EH (cell line): ENCODE measurements at places on chromosomes 12 and 14.
A peak's percentile ranks its signal among the peaks of the same experiment; 100 is the strongest.

DNA sequence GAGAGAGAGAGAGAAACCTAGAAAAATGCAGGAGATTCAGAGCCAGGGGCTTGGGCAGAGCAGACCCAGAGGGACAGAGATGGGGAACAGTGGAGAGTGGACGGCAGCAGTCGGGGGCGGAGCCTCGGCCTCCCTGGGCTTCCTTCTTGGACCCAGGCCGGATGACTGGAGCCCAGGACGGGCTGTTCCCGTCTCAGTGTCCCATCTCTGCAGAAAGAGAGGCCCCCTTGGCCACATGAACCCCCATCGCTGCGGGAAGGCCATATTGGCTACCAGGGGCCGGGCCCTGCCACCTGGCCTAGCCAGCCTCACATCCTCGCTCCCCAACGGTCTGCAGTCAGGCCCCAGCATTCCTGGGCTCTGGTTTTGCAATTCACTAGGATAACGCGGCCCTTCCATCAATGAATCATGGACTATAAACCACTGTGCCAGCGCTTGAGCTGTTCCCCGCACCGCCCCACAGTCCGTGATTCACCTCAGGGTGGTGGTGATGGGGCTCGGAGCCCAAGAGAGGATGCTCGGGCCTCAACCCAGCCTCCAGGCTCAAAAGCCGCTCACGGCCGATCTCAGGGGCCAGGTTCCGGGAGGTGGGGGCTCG is 116.5 kb downstream of the RFLNA start:
- DNase-seq = peak; percentile 98

DNA sequence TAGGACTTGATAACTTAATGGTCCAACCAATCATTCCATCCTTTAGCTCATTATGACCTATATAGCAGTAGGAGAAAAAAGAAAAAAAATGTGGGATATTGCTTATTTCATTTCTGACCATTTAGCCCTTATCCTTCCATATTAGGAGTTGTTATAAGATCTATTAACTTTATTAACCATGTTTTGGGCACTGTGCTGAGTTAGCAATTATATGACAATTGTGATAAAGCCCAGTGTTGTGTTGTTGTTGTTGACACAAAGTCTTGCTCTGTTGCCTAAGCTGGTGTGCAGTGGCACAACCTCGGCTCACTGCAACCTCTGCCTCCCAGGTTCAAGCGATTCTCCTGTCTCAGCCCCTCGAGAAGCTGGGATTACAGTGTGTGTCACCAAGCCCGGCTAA is 569.7 kb upstream of the FOXG1 start:
- no peak for DNase-seq

GRCh38 chr14:72024043-72024407 is 91.8 kb downstream of the RGS6 start:
- peak; percentile 20 for DNase-seq

DNA sequence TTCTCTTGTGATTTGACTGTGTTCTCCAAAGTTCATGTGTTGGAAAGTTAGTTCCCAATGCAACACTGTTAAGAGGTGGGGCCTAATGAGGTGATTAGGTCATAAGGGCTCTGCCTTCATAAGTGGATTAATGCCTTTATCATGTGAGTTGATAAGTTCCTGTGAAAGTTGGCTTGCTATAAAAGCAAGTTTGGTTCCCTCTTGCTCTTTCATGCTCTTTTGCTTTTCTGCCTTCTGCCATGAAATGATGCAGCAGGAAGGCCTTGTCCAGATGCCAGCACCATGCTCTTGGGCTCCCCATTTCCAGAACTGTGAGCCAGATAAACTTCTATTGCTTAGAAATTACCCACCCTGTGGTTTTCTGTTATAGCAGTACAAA is 41.9 kb downstream of the SLC16A7 start:
- no peak for DNase-seq

GRCh38 chr12:67424784-67425183 is 155.6 kb downstream of the CAND1 start:
- no peak for DNase-seq

GRCh38 chr12:49552014-49552413 is 13.2 kb downstream of the KCNH3 start:
- peak; percentile 16 for DNase-seq

GRCh38 chr14:105475269-105476096 is 862 bp downstream of the CRIP2 start:
- DNase-seq = peak; percentile 38

- DNase-seq = no peak
These were observed 115.5 kb upstream of the PARP11 start for GRCh38 chr12:3988519-3989217.

GRCh38 chr14:53325176-53325806 is 172.2 kb upstream of the DDHD1 start:
- DNase-seq = peak; percentile 10

DNA sequence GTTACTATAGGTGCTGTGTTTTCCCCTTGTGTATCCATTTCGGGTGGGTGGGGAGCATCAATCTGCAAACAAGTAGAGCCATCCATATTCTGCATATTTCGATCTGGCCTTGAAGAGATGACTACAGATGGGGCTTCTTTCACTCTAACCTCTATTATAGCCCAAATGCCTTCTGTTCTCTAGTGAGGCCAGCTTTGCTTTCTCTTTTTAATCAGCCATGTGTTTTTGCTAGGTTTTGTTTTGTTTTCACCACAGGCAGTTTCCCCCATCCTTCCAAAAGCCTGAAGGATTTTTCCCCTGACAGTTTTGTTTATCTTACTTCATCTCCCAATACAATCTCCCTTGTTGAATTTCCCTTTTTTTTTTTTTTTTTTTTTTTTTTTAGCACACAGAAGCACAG is 224.1 kb downstream of the BTG1 start:
- peak; percentile 30 for DNase-seq

GRCh38 chr12:112807452-112807851 is 15.9 kb downstream of the RPH3A start:
- DNase-seq = no peak

DNA sequence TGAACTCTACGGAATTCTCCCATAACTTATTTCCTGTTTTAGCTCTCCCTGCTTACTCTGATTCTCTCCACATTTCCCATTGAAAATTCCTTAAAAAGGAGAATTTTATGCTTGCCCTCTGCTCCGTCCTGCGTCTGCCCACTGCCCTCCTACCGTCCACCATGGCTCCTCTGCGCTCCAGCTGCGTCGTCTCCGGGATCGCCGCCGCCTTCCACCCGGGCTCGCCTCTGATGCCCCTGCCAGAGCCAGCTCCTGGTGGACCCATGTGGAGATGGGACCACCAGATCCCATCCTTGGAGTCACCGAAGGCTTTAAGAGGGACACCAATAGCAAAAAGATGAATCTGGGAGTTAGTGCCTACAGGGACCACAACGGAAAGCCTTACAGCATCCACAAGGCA is 92.7 kb downstream of the LMO3 start:
- no peak for DNase-seq

DNA sequence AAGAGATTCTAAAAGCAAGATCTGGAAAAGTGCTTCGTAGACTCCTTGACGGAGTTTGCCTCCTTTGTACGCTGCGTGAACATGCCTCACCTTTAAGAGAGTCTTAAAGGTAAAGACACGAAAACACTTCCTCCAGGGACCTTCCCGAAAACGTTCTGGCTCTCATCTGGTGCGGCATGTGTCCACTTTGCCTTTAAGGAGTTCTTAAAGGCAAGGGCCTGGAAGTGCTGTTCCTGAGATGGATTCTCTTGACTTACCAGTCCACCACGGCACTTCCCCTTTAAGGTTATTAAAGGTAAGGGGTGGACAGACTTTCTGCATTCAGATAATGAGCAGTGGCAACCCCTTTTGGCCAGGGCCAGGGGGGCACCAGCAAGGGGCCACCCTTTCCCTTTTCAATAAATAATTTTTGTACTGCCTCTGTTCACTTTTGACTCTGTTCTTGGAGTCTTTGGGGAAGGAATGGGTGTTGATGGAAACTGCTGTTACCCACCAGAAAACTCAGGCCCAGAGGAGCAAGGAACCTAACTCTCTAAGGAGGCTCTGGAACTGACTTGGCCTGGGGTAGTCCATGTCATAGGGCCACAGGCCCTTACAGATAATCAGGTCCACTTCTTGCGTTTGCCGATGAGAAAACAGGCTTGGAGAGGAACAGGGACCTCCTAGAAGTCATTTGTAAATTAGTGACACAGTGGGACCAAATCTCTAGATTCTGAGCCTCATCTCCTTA is 4.4 kb downstream of the REM2 start:
- peak; percentile 91 for DNase-seq

DNA sequence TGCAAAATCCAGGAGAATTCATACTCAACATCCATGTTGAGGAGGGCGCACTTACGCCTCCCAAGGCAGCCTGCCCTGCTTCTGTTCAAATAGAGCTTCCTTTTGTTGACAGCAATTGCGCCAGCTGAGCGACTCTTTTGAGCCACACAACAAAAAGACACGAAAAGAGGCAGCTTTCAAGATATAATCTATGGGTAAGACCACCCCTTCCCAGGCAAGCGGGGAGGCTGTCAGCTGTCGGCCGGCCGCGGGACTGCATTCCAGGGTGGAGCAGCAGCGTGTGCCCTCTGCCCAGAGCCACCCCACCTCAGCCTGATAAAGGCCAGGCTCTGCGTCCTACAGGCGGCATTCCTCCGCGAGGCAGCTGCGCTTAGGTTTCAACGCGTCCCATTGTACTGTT is 15.8 kb upstream of the STAB2 start:
- DNase-seq = no peak
